Ureter (tissue), 1 donor: ENCODE measurements at places on chromosomes 5 and 9. TPM values are rescaled to one million over a fixed set of nuclear protein-coding genes. Genes with fewer than 3 reads are reported as not detected.

The SELENOP gene
- total RNA-seq, result 87.8 TPM

GRCh38 chr9:35295369-35296036, 133.7 kb downstream of the UNC13B start:
- DNase-seq, result no peak

The TMC1 gene
- 3.5 TPM for total RNA-seq

- DNase-seq, result no peak
Measured at GRCh38 chr9:136659861-136660784, 2.6 kb upstream of the EGFL7 start.

GRCh38 chr5:170985486-170985885, 123.7 kb downstream of the RANBP17 start:
- no peak for DNase-seq

- no peak for DNase-seq
Measured at GRCh38 chr5:89280103-89281037, 397.4 kb upstream of the MEF2C start.

The ZDHHC11 gene
- total RNA-seq, result 39.5 TPM

GRCh38 chr9:6330958-6331634, 2.9 kb downstream of the TPD52L3 start:
- no peak for DNase-seq

DNA sequence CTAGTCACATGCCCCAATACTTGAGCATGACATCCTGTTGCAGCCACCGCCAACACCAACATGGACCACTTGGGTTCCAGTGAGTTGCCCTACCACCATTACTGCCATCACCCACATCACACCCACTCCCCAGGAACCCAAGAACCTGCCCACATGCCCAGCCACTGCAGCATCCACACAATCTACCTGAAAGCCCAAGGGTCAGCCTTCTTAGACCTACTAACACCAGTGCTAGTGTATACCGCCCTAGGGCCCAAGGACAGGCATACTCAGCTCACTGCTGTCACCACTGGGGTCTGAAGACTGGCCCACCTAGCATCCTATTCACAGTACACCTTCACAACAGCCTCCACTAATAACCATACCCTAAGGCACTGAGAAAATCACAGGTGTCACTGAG, 82.0 kb downstream of the SYK start:
- peak; percentile 28 for DNase-seq

- DNase-seq, result no peak
Measured at GRCh38 chr9:4833781-4834560, 41.2 kb downstream of the RCL1 start.

- DNase-seq, result no peak
Measured at GRCh38 chr9:37293664-37294524, 128.6 kb upstream of the GRHPR start.

The PIP5KL1 gene
- 3.3 TPM for total RNA-seq

DNA sequence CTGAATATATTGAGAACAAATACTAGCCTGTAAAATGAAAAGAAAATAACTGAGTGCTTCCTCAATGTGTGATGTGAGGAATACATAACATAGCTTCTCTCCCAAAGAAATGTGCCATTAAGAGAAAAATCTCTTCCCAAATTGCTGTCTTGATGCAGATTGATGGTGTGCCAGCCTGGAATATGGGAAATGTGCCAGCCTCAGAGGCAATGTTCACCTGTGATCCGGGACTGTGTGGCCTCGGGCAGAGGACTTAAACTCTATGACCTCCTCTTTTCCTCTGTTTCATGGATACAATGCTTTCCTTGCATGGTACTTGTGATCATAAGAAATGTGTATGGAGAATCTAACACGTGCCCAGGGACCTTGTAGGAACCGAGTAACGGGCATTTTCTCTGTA, 370.9 kb downstream of the DIRAS2 start:
- DNase-seq, result no peak

GRCh38 chr5:5523066-5523505, 100.6 kb downstream of the ICE1 start:
- no peak for DNase-seq

DNA sequence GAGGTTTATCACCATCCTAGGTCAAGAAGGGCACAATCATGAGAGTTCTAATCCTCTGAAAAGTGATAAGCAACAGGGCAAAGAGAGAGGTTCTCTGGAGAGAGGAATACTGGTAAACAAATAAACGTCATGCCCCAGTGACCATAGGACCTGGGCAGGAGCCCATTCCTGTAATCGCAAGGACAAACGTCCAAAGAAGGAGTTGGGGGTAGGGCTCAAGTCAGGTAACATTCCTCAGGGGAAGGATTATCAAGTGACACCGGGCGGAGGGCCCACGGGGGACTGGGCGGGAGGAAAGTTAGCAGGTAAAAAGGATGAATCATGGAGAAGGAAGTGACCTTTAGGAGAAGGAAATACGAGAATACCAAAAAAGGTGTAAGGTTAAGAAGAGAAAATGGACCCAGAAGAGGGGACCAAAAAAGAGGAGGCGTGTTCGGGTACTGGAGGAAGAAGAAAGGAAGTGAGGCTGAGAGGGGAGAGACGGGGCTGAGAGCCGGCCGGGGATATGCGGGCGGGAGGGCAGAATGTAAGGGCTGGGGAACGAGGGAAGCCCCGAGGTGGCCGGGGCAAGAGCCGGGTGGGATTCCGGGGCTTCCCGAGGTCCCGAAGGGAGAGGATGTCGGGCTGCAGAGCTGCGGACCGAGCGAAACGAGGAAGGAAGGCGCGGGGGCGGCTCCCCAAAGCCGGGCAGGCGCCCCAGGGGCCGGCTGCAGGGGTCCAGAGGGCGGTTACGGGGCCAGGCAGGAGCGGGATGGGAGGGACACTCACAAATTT, 583 bp downstream of the DIAPH1 start:
- peak; percentile 66 for DNase-seq

DNA sequence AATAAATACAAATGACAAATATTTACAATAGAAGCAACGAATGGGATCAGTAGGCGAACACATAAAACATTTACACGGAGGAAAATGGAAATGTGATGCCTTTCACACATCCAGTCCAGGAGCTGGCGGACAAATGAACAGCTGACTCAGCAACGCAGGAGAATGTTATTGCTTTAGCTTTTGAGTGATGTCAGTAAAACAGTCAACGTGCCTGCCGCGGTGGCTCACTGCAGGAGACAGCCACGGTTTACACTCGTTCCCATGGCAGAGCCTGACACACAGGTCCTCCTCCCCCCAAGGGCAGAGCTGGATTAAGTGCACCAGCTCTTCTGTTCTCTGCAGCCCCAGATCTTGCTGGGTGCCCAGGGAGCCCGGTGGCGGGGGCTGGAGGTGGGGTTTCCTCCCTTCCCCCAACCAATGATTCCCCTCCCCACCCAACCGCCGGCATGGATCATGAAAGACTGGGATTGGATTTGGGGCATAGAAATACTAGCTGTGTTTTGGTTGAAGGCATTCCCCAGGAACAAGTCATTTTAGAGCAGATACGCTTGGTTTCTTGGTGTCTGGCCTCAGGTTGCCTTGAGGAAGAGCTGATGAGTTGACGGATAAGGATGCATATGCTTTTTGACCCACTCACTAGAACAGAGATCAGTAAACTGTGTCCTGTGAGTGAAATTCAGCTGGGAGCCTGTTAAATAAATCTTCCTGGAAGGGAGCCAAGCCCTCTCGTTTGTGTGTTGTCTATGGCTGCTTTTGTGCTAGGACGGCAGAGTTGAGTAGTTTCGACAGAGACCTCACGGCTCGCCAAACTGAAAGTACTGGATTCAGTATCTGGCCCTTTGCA, 12.5 kb downstream of the STC2 start:
- no peak for DNase-seq

The SLC6A3 gene
- 0.57 TPM for total RNA-seq

- DNase-seq, result no peak
Measured at GRCh38 chr9:21381448-21382339, 3.5 kb downstream of the IFNA2 start.

The IARS1 gene
- 269 TPM for total RNA-seq

The PCDHB14 gene
- total RNA-seq, result 6.8 TPM

GRCh38 chr9:126317513-126317912, 9.1 kb upstream of the MVB12B start:
- DNase-seq, result no peak

DNA sequence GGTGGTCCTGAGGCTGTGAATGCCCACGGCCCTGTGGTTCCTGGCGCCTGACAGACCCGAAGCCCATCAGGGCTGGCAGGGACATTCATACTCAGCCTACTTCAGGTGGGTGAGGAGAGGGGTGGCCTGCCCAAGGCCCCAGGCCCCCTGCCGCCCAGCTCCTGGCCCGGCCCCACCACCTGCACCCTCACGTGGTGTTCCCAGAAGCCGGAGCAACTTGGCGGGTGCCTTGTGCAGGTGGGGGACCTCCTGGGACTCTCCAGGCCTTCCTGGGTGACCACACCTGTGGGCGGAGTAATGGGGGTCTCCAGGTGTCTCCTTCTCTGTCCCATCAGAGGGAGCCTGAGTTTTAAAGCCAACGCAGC, 36.8 kb upstream of the UBAC1 start:
- DNase-seq, result no peak

DNA sequence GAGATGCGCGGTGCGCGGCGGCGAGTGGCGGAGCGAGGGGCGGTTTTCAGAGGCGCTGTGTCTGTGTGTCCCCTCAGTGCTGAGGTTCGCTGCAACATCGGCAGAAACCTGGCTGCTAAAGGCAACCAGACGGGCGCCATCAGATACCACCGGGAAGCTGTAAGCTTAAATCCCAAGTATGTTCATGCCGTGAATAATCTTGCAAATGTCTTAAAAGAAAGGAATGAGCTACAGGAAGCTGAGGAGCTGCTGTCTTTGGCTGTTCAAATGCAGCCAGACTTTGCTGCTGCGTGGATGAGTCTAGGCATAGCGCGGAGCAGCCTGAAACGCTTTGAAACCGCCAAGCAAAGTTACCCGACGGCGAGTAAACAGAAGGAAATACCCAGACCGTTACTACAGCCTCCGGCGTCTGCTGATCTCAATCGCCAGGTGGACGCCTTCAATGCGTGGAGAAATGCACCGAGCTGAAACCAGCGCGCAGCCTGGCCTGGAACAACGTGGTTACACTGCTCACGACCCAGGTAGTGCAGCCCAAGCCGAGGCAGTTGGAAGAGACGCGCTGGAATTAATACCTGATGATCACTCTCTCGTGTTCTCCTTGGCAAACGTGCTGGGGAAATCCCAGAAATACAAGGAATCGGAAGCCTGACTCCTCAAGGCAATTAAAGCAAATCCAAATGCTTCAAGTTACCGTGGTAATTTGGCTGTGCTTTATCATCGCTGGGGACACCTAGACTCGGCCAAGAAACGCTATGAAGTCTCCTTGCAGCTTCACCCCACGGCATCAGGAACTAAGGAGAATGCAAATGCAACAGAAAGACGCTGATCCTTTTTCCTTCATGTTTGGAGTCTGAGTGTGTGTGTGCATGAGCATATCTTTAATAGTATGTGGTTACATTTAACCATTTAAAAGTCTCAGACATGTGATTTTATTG, 15.9 kb downstream of the OR2V1 start:
- DNase-seq, result no peak

DNA sequence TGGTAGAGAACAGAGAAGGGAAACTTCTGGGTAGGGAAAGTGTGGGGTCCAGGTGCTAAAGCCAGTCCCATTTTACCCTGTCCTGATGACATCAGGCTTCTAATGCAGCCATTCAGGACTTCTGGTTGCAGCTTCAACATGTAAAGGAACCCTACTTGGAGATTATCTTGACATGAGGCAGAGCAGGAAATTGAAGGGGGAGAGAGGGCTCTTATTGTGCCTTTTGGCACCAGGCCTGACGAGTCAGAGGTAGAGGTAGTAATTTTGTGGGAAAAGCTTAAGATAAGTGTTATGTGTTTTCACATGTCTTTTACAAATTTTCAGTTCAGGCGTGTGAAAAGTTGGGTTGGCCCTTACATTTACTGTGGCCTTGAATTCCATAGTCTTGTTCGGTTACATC, 102.4 kb upstream of the APC start:
- no peak for DNase-seq

- no peak for DNase-seq
Measured at GRCh38 chr5:7894860-7895259, 25.9 kb downstream of the MTRR start.

DNA sequence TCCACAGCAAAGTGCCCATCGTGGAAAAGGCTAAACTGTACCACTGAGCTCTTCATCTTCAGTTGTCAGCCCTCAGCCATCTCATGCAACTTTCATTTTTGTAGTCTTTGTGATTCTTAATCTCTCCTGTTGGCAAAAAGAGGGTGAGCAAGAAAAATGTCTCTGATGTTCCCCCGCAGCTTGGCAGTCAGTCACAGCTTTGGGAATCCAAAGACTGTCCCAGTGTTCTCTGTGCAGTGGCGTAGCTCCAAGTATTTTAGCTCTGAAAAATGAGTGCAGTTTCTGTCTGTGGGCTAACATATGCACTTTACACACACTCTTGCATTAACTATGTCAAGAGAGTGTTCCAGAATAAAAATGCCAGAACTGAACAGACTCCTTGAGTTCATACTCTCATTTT, 372.2 kb downstream of the TMEM232 start:
- DNase-seq, result no peak

- peak; percentile 54 for DNase-seq
Measured at GRCh38 chr5:9653811-9654210, 23.7 kb upstream of the TAS2R1 start.

The FGF1 gene
- total RNA-seq, result not detected

The DDX31 gene
- 25.8 TPM for total RNA-seq

DNA sequence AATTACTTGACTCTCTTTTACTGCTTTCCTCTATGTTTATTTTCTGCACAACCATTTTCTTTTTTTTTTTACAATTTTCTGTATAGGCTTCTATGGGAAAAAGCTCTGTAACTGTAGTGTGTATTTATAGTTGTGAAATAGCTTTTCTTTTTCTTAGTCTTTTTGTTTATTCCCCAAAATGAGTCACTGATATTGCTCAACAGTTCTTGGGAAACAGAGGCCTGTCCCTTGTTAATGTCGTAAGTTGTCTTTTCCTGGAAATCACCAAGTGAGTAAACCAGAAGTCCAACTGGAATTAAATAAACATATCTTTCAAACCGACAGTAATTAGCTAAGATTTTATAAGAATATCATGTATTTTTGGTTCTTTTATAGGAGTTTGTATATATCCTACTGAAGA, 325.1 kb upstream of the PRR16 start:
- no peak for DNase-seq

GRCh38 chr9:72554221-72554641, 32.8 kb downstream of the TMC1 start:
- DNase-seq, result no peak

DNA sequence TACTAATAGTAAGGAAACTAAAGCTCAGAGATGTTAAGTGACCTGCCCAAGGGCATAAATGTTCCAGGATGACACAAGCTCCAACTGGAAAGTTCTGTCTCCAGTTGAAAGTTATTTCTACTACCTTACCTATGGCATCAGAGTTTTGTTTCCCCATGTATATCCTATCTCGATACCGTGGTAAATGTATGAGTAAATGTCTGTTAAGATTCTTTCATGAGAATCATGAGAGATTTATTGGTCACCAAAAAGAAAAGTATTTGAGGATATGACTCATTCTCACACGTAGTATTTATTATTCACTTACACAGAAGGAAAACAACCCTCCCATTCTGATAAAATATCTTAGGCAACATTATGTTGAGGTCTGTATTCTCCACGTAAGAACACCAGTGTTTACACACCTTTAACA, 11.1 kb upstream of the SHOC1 start:
- DNase-seq, result no peak
